ENCODE measurements at places on chromosomes 1 and 21.

GRCh38 chr1:48039088-48040054 lies 42.2 kb upstream of the TRABD2B start:
- no peak for DNase-seq

- DNase-seq, result no peak
Measured at GRCh38 chr1:168763031-168763430, 34.0 kb upstream of the DPT start.

DNA sequence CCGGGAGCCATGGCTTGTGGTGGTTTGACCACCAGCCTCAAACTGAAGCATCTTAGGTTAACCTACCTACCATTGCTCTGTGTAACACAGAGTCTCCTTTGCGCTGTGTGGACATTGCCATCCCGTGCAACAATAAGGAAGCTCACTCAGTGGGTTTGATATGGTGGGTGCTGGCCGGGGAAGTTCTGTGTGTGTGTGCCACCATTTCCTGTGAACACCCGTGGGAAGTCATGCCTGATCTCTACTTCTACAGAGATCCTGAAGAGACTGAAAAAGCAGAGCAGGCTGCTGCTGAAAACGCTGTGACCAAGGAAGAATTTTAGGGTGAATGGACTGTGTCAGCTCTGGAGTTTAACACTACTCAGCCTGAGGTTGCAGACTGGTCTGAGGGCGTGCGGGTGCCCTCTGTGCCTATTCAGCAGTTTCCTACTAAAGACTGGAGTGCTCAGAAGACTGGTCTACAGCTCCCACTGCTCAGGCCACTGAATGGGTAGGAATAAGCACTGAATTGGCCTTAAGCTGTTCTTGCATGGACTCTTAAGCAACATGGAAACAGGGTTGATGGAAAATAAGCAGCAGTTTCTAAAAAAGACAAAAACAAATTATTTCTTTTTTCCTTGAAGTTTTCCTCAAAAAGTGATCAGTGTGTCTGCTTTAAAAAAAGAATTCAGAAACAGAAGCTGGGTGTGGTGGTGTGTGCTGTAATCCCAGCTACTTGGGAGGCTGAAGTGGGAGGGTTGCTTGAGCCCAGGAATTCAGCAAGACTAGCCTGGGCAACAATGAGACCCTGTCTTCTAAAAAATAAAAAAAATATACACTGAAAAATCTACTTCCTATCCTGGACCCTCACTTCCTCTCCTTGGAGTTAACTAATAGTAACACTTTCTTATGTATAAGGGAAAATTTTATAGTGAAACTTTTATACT lies 14.6 kb downstream of the CEP350 start:
- no peak for DNase-seq

GRCh38 chr21:46608672-46609111 lies 3.8 kb upstream of the S100B start:
- DNase-seq, result no peak

DNA sequence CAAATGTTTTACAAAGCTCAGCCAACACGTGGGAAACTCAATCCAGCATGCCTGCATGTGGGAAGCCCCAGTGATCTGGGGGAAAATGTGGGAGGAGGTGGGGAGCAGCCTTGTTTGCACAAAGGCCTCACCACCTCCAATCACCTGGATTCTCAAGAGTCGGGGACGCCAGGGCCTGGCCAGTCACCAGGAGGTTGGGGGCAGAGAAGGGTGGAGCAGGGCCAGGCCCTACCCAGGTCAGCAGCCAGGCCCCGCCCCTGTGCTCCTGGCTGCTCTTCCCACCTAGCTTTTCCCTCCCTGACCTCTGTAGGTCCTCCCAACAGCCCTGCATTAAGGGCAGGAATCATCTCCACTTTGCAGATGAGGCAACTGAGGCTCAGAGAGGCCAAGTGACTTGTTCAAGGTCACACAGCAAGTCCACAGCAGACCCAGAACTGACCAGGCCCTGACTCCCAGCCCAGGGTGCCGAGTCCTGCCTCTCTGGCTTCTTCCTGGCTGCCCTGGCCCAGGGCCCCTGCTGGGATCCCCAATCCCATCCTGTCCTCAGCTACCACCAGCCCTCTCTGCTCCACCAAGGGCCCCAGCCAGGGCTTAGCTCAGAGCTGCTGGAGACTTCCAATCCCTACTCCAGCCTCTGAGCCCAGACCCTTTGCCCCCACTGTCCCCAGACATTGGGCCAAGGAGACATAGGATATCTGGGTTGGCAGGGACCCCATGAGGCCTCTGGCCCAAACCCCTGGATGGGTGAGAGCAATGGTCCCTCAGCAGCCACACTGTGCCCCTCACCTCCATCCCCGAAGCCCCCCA lies 508.6 kb downstream of the PTPRU start:
- DNase-seq, result no peak

- no peak for DNase-seq
Measured at GRCh38 chr1:218415726-218416125, 70.6 kb downstream of the TGFB2 start.

DNA sequence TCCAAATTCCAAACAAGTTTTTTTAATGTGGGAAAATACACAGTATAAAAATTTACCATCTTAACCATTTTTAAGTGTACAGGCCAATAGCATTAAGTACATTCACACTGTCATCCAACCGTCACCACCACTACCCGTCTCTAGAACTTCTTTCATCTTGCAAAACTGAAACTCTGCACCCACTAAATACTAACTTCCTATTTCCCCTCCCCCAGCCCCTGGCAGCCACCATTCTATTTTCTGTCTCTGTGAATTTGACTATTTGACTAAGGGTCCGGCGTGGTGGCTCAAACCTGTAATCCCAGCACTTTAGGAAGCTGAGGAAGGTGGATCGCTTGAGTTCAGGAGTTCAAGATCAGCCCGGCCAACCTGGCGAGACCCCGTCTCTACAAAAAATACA lies 36.1 kb downstream of the CLSTN1 start:
- DNase-seq, result peak; percentile 31

DNA sequence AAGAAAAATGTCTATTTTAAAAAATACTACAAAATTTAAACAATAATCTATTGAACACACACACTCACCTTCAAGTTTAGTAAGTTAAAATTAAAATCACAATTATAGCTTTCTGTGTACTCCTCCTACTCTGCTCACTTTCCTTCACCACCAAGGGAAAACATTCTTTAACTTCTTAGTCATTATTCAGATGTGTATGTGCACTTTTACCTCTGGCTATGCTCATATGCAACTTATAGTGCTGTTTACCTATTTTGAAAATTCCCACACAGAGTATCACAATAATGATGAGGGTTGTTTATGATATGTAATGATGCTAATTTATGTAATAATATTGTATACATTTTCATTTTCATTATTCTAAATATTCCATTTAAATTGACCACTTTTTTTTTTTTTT lies 661.4 kb downstream of the MRPL39 start:
- no peak for DNase-seq

DNA sequence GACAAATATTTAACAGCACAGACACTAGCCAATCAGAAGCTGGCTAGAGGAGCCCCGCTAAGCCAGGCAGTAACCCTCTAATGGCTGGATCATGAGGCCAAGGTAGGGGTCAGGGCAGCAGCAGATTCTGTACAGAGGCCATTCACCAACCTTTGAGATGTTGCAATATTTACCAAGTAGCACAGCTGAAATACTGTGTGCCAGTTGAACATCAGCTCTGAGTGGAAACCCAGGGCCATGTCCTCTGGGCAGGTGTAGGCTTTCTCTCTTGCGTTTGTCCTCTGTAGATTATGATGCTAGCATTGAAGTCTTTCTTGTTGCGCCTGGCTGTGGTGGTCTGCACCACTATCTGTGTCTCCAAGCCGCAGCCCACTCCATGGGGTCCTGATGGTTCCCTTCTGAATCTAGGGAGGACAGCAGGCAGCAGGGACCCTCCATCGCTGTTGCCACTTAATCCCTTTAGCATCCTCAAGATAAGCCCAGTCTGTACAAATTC lies 2.5 kb upstream of the COG2 start:
- DNase-seq, result no peak

GRCh38 chr21:33055991-33056390 lies 13.9 kb upstream of the OLIG1 start:
- no peak for DNase-seq

DNA sequence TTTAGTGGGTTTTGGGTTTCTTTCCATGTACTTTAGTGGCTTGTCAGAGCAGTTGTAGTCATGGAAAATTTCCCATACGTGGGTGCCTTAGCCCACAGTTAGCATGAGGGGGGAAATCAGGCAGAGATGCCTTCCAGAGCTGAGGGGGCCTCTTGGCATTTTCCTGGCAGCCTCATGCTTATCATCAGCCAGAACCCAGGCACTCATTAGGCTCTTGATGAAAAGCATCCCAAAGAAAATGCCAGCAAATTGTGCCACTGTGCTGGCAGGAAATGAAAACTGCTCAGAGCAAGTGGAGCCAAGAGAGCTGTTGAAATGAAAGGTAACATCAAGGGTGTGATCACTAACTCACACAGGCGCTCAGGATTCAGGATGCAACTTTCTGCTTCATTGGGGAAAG lies 128.0 kb downstream of the TNNI3K start:
- no peak for DNase-seq

GRCh38 chr1:40838045-40838979 lies 23.9 kb downstream of the CITED4 start:
- no peak for DNase-seq

DNA sequence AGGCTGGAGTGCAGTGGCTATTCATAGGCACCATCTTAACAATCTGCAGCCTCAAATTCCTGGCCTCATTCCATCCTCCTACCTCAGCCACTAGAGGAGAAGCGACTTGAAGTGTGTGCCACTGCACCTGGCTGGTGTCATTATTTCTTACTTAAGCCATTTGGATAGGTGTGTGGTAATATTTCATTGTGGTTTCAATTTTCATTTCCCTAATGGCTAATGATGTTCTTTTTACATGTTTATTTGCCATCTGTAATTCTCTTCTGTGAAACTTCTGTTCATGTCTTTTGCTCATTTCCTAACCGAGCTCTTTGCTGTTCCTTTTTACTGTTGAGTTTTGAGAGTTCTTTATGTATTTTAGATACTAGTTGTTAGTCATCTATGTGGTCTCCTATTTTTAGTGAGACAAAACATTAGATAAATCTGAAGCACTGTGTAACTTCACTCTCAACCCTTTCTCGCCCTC lies 66.8 kb downstream of the SLC27A3 start:
- no peak for DNase-seq

DNA sequence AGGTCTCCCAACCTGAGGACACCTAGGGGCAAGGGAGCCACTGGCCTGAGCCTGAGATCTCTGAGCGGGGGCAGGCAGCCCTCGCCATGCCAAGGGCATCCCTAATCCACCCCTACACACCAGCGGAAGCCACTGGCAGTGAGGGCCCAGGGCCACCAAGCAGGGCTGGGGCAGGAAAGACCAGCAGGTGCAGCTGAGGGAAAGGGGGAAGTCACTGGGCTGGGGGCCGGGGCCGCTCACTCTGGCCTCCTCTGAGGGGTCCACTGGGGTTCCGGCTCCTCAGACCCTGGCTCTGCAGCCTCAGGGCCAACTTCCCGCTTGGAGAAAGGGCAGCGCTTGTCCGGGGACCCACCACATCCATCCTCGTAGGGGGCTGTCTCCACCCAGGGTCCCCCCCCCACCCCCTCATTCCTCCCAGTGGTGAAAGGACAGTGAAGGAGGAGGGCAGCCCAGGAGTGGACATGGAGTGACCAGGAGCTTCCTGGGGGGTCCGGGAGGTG lies 42.5 kb upstream of the ACTRT2 start:
- no peak for DNase-seq

DNA sequence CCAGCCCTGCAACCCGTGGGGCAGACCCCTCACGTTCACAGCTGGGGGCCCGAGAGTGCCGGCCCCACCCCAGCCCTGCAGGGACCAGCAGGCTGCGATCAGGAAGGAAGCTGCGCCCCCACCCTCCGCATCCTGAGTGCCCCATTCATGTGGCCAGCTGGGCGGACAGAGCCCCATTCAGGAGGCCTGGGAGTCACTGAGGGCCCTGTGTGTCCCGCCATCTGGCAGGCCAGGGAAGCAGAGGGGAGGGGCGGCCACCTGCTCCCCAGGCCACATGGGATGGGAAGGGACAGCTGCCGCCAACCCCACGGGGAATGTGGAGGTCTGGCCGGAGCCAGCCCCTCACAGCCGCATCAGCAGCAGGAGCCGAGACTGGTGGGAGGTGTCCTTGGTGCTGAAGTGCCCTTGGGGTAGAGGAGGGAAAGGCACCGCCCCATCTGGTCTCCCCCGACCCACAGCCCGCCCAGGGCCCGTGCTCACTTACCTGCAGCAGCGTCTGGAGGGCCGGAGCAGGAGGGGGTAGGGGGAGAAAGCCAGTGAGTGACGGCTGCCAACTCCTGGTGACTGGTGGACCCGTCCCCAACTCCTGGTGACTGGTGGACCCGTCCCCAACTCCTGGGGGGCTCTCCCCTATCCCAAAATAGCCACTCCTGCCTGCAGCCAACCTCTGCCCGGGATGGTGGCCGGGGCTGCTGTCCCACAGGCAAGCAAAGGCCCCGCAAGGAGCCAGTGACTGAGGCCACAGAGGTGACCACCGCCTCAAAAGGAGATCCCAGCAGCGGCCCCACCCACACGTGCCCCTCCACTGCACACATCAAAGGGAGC lies 8.7 kb downstream of the ACAP3 start:
- no peak for DNase-seq

- no peak for DNase-seq
Measured at GRCh38 chr1:116277840-116278540, 95.1 kb upstream of the ATP1A1 start.

DNA sequence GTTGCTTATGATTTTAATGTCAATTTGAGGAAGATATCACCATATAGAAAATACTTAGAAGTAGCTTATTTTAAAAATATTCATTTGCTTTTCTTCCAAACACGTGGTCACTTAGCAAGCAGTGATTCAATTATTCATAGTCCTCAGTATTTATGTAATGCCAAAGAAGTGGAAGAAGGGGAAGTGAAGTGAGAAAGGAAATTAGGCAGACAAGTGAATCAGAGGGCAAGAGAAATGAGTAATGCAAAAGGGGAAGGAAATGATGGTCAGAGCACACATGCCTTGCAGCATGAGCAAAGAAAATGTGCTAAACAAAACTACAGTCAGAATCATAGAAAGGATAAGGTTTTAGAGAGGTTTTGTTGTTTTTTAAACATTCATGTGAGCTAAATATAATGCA lies 31.8 kb downstream of the SDCCAG8 start:
- no peak for DNase-seq

DNA sequence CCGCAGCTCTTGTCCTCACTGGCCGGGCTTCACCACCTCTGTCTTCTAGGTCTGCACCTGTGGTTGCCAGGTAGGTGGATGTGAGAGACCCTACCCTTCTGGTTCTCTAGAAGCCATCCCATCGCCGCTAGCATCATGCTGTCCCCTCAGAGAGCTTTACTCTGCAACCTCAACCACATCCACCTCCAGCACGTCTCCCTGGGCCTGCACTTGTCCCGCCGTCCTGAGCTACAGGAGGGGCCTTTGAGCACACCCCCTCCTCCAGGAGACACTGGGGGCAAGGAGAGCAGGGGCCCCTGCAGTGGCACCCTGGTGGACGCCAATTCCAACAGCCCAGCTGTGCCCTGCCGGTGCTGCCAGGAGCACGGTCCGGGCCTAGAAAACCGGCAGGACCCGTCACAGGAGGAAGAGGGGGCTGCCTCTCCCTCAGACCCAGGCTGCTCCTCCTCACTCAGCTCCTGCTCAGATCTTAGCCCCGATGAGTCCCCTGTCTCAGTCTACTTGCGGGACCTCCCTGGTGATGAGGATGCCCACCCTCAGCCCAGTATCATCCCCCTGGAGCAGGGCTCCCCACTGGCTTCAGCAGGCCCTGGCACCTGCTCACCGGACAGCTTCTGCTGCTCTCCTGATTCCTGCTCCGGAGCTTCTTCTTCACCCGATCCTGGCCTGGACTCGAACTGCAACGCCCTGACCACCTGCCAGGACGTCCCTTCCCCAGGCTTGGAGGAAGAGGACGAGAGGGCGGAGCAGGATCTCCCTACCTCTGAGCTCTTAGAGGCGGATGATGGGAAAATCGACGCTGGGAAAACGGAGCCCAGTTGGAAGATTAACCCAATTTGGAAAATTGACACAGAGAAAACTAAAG lies 1.2 kb downstream of the RUSC1 start:
- no peak for DNase-seq
